ENCODE measurements at places on chromosomes 12 and 14.

- no peak for DNase-seq
These were observed 4.9 kb downstream of the AMN start for GRCh38 chr14:102927346-102927877.

GRCh38 chr12:31773867-31774266, 45.0 kb upstream of the AMN1 start:
- DNase-seq: no peak

GRCh38 chr14:92783813-92784431, 10.2 kb upstream of the GOLGA5 start:
- DNase-seq: no peak

DNA sequence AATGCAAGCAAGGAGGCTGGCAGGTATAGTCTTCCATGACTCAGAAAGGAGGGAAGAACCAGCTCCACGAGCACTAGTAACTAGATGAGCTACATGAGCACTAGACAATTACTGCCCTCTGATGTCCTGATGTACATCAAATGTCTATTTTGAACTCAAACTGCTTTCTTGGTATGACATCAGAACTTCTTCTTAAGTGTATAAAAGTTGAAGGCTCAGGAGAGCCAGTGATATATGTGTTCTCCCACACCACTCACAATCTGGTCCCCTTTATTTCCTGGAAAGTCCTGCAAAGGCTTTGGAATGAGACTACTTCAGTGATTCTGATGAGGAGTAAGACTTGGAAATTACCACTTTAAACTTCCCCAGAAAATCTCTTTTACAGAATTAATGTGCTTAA, 18.5 kb upstream of the DHRS7 start:
- no peak for DNase-seq

- DNase-seq: no peak
These were observed 119.2 kb upstream of the SCAF11 start for GRCh38 chr12:46109343-46110222.

GRCh38 chr14:59278111-59278510, 89.6 kb downstream of the DAAM1 start:
- no peak for DNase-seq

DNA sequence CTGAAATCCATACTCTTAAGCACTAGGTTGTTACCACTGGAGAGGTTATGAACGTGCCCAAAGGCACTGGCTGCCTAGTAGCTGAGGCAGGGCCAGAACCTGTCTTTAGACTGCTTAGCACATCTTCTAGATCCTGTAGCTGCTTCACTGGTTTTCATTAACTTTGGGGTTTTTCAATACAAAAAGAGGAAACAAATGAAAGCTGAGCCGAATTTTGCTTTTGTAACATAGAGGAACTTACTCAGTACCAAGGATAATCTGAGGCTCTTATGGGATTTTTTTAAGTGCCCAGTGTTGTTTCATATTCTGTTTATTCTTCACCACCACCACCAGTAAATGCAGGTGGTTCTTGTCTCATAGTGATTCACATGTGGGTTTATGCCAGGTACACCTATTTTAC, 396.1 kb downstream of the RAD51B start:
- DNase-seq: no peak

DNA sequence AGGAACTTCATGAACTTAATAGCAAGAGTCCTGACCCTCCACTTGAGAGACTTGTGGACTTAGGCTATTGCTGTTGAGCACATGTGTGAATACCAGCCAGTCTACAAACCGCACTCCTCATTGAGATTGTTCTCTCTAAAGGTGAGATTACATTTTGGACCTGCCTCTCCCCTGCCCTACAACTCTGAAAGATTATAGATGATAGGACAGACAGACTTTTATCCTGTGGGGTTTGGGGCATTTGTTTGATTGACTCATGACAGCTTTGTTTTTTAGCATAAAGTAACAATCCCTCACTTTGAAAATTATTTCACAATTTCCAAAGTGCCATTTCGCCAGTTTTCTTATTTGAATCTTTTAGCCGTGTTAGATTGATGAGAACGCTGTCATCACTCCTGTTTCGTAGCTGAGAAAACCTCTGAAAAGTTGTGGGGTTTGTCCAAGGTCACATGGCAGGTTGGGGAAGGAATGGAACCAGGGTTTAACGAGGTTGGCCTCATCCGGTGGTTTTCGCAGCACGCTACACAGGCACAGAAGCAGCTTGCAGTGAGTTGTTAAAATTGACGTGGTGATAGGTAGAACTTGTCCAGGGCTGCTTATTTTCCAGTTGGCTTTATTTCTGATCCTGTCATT, 836 bp downstream of the EVL start:
- no peak for DNase-seq

DNA sequence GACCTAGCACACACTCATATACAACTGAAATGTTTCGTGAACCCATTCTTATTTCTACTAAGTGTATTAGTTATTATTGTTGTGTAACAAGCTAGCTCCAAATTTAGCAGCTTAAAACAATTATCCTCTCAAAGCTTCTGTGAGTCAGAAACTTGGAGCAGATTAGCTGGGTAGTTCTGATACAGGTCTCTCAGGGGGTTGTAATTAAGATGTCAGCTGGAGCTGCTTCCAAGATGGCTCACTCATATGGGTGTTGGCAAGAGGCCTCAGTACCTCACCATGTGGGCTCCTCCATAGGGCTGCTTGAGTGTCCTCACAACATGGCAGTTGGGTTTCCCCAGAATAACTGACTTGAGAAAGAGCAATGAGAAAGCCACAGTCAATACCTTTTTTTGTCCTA, 9.8 kb downstream of the GPR135 start:
- no peak for DNase-seq

DNA sequence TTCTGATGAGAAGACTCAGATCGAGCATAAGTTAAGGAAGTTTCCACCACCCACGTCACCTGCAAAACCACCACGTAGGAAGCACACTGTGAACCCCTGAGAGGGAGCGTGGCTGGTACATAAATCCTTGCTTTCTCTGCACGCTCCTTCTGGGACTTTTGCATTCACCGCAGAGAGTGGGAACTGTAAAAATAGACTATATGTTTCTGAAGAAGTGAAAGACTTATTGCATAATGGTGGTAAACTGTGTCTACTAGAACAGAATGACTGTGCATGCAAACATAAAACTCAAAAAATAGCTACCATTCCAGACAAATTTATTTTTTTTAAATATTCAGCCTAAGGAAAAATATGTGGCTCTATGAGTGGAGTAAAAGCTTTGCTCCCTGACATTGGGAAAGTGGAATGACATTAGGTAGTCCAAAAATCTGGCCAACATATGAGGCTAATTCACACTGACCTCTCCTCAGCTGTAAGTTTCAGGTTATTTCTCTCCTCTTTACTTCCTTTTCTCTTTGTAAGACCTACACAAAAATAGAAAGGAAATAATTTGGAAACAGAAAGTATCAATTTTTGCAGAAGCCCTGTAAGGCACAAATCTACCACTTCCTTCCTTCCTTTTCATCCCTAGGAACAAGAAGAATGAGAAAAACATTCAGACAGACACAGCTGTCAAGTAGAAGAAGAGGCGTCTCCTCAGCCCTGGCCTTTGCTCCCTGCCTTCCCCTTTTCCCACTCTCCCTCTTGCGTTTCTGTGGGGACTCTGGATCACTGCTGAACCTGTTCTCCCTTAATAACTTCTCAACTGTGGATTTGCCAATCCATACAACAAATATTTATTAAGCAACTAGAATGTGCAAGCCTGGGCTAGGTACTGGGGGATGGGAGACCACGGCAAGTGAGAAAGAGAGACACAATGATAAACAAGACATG, 264.3 kb upstream of the FOXN3 start:
- no peak for DNase-seq

- DNase-seq: no peak
These were observed 3.1 kb downstream of the YAF2 start for GRCh38 chr12:42234970-42235369.

DNA sequence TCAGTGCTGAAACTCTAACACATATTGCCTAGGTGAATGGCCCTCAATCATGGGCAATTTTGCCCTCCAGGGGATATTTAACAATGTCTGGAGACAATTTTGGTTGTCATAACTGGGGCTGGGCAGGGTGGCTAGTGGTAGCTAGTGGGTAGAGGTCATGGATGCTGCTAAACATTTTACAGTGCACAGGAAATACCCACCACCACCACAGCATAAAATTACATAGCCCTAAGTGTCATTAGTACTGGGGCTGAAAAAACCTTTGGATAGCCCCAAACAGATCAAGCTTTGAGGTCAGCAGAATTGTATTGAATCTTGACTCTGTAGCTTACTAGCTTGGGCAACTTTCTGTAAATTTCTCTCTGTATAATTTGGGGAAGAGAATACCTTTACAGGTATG, 758.0 kb downstream of the BCL11B start:
- DNase-seq: no peak

DNA sequence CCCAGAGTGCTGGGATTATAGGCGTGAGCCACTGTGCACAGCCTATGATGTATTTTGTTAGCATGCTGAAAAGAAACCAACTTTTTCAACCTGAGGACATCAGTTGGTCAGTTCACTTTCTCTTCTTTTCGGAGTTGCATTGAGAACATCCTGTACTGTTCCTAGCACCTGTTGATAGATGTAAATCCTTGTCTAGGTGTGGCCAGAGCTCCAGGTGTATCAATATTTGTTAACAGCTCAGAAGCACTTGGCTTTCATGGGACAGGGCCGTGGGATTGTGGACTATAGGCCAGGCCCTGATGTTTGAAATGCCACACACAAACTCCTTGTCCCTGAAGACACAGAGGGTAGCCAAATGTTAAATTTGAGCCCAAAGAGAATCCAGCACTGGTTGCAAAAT, 14.9 kb downstream of the HCAR2 start:
- DNase-seq: no peak

- DNase-seq: no peak
These were observed 54.3 kb downstream of the HMGA2 start for GRCh38 chr12:65878540-65878939.

GRCh38 chr12:3113671-3114325, 36.6 kb downstream of the TSPAN9 start:
- DNase-seq: no peak

DNA sequence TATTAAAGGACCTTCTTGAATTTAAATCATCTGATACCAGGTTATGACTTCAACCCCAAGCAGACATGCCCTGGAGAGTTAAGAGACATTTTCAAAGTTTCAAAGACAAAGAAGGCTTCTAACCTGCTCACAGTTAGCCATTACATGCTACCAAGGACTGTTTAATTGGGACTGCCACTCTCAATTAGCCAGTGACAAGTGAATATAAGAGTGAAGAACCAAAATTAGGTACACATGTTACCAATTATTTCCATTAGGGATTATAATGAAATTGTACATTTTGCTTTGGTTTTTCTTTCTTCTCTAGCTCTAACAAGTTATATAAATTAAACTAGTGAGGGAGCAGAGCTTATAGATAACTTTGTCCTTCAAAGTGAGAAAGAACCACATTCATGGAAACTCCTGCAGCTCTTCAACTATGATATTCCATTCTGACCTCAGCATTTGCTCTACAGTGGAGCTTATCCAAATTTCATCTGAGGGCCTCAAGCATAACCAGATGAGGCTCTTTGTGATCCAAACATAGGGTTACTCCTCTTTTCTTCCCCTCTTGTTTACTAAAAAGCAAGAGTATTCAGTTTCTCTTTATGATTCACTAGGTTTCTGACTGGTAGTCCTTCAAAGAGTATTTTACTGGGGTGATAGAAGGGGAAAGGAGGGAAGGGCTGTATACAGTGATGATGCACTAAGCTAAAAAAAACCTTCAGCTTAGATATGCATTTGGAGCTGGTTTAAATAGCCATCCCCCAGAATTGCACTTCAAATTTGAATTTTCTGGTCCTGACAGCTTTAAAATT, 91.3 kb downstream of the DUSP6 start:
- no peak for DNase-seq

Data from GOT3 (cell line).